ENCODE measurements at places on chromosomes 4 and X.

DNA sequence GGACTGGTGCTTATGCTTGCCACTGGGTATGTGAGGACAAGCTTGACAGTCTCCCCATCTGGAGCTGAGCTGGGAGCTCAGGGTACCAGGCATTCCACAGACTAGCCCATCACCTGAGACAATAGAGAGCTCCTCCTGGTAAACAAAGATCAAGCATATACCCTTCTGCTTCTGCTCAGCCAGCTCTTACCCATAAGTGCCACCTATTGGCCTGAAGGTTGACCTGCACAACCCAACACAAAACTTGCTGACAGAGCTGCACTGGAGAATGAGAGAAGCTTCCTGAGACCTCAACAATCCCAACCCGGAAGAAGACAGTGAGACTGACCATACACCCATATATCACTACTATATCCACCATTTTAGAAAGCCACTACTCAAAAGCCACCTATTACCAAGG is 1049.2 kb upstream of the INTU start:
- DNase-seq = no peak

DNA sequence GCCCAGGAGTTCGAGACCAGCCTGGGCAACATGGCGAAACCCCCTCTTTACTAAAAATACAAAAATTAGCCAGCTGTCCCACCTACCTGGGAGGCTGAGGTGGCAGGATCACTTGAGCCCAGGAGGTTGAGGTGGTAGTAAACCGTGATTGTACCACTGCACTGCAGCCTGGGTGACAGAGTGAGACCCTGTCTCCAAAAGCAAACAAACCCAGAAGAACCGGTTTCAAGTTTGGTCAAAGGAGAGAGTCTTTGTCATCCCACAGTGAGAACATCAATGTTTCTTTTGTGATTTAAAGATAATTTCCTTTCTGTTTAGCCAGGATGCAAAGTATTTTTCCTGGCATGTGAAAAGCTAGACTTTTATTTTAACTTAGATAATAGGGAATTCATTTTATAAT is 26.7 kb downstream of the PDK3 start:
- no peak for DNase-seq

GRCh38 chrX:30278365-30278764 is 30.8 kb downstream of the NR0B1 start:
- DNase-seq = no peak

DNA sequence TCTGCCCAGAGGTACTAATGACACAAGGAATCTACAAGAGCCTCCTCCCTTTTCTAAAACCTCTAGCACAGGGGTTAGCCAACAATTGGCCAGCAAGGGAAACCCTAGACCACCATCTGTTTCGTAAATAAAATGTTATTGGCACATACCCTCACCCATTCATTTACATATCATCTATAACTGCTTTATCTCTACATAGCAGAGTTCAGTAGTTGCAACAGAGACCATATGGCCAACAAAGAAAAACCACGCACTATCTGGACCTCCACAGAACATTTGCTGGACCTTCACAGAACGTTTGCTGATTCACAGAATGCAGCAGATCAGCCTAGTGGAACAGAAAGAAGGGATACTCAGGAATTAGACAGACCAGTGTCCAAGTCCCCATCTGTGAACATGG is 9.4 kb downstream of the SLC2A9 start:
- no peak for DNase-seq

GRCh38 chr4:5478697-5479096 is 229.7 kb downstream of the EVC2 start:
- DNase-seq = no peak

DNA sequence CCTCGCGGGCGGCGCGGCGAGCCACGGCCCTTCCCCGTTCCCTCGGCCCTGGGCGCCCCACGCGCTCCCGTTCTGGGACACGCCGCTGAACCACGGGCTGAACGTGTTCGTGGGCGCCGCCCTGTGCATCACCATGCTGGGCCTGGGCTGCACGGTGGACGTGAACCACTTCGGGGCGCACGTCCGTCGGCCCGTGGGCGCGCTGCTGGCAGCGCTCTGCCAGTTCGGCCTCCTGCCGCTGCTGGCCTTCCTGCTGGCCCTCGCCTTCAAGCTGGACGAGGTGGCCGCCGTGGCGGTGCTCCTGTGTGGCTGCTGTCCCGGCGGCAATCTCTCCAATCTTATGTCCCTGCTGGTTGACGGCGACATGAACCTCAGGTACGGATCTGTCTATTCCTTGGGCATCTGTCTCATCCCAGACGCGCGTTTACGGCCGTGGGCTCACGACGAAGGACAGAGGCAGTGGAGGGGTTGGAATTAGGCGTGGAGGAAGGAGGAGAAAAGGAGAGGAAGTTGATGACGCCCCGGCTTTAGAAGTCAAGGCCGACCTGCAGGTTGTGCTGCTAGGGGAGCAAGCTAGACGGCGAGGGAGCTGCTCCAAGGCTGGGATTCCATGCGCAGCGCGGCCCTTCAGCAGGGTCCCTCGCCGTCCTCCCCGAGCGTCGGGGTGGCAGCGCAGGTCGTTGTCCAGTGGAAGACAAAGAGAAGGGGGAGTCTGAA is 792 bp downstream of the SLC10A4 start:
- DNase-seq = no peak

GRCh38 chrX:154046031-154046781 is 26.5 kb upstream of the IRAK1 start:
- DNase-seq = no peak

GRCh38 chr4:81040012-81040659 is 9.6 kb downstream of the BMP3 start:
- no peak for DNase-seq

DNA sequence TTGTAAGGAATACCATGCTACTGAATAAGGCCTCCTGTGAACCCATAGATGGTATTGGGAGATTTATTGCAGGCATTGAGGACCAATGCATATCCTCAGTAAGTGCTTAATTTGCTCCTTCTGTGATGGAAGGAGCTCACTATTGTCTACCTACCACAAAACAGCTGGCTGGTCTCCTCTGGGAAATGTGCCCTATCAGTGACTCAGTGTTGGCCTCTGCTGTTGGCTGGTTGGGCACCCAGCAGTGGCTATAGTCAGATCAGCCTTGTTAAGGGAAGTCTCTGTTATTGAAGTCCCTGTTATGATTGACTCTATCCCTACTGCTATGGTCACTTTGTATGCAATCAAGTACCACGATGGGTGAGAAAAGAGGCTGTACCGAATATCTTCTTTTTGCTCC is 27.5 kb upstream of the OTUD4 start:
- DNase-seq = no peak

GRCh38 chrX:123835661-123836371 is 24.0 kb upstream of the XIAP start:
- peak; percentile 6 for DNase-seq

DNA sequence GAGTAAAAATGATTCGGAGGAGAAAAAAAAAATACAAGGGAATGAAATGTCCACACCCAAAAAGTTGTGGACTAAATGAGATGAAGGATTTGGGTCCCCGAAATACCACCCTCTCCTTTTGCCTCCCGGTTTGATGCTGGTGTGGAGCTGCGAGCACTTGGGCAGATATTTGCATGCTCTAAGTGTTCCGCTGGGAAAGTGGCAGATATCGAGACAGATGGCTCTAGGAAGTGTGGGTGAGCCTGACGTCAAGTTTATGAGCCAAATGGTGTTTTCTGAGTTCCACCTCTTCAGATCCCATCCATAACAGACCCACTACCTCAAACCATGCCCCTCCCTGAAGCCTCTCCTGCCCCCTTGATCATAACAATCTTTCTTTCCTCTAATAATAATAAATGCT is 228.6 kb downstream of the QDPR start:
- DNase-seq = no peak
